Fibroblast of skin of right quadriceps (primary cell): ENCODE measurements at places on chromosomes 12 and 14.
A peak's percentile ranks its signal among the peaks of the same experiment; 100 is the strongest.

DNA sequence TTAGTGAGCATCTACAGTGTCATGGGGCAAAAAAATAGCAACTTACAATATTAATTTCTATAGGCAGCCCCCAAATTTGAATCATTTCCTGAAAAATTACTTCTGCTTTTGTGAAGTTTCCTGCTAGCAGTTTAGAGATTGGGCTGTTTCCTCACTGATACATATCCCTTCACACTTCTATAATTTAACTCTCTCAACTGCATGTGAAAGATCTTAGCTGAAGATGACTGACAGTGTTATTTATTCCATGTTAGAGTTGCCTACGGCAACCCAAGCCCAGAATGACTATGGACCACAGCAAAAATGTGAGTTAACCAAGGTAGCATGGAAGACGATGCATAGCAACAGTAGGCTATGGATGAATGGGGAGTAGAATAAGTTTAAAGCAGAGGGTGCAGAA is at the start of gene KLRG1:
Gene KLRG1 (plus strand): TSS at position 134 of the 400 bp plus-strand sequence. CDS start 90 bp downstream, at position 224.
- DNase-seq: no peak

DNA sequence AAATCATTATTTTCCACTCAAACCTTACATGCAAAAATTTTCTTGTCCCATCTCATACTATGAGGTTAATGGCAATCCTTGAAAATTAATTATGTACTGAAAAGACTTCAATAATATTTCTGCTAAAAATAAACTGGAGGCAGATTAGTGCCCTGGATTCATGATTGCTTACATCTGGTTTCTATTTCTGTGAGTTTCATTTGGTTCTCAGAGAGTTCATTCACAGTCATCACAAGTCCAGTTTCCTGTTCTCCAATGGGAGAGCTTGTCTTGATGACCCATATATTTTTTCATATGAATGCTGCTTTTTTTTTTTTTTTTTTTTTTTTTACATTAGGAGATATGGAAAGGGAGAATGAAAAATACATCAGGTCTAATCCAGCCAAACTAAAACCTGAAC is 6.6 kb upstream of the PTHLH start:
- peak; percentile 37 for DNase-seq

GRCh38 chr12:106582249-106582591 is 584 bp upstream of the RFX4 start:
- no peak for DNase-seq

DNA sequence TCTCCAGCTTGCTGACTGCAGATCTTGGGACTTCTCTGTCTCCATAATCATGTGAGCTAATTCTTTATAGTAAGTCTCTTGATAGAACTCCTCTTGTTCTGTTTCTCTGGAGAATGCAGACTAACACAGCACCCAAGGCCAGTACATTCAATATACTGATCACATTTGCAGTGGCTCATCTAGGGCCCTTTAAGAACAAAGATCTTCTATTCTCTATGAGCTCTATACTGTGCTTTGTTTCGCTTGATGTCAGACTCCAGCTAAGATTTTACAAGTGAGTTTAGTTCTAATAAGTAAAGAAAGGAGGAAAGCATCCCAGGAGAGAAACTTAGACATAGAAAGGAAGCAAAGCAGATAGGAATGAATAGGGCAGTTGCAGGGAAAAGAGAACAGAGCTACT is 69.3 kb upstream of the TMPO start:
- no peak for DNase-seq

GRCh38 chr12:48419116-48419935 is 53.0 kb upstream of the ANP32D start:
- no peak for DNase-seq

DNA sequence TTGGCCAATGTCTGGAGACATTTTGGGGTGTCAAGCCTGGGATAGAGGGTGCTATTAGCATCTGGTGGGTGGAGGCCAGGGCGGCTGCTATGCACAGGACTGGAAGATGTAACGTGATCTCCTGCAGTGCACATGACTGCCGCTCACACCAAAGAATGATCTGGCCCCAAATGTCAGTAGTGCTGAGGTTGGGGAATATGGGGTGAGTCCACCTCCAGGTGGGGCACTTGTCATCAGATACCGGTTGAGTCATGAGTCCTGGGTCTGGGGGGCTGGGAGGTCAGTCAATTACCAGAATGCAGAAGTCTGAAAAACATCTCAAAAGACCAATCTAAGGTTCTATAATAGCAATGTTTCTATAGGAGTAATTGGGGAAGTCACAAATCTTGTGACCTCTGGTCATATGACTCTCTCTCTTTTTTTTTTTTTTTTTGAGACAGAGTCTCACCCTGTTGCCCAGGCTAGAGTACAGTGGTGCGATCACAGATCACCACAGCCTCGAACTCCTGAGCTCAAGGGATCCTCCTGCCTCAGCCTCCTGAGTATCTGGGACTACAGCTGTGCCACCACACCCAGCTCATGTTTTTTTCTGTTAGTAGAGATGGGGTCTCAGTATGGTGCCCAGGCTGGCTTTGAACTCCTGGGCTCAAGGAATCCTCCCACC is 6.0 kb upstream of the SDSL start:
- no peak for DNase-seq

DNA sequence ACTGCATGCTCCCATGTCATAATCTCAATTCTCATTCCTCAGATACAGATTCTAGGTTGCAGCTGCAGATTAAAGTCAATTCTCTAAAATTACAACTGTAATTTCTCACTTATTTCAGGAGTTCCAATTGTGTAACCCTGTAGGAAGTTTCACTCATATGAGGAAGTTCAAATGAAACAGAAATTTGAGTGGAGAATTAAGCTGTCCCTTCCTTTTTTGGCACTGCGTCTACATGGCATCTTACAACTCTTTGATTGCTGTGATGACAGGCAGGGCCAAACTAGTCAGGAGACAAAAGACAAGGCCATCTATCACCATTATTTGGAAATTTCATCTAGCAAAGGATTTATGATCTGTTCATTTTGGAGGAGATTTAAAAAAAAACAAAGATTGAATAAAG is 13.3 kb upstream of the GRIP1 start:
- no peak for DNase-seq

GRCh38 chr14:103540821-103541708 is 12.1 kb downstream of the TRMT61A start:
- DNase-seq: no peak

- peak; percentile 58 for DNase-seq
Observed at GRCh38 chr12:115709540-115710011, 567.9 kb downstream of the MED13L start.

DNA sequence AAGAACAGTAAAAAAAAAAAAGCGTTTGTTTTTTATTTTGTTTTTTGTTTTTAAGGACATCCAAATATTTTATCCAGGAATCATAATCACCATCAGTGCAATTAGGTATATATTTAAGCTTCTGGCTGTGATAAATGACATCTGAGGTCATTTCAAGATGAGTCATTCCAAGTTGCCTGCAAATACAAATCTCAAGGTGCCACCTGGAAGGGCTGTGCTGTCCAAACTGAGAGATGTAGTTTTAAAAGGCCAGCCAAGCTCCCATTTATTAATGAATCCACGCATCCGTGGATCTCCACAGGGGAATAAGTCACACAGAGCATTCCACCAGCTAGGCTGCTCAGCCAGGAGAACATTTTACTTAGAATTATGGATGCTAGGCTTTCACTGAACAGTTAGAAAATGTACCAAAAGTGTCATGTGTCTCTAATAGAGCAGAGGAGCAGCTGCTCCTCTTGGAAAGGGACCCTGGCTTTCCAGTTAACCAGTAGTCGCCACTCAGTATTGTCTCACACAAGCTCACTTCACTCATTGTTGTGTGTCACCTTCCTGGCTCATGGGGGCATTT is 1151.4 kb upstream of the TMEM132C start:
- DNase-seq: no peak

- no peak for DNase-seq
Observed at GRCh38 chr12:32917094-32917611, 20.6 kb upstream of the PKP2 start.

GRCh38 chr14:51444353-51445000 is 204.4 kb downstream of the TMX1 start:
- no peak for DNase-seq

GRCh38 chr14:26888592-26888991 is 290.8 kb upstream of the NOVA1 start:
- DNase-seq: no peak

GRCh38 chr12:58026426-58026825 is 85.1 kb downstream of the ATP23 start:
- no peak for DNase-seq
